Effector memory CD4-positive, alpha-beta T cell (primary cell): ENCODE measurements at places on chromosomes 2 and 18.

GRCh38 chr2:20224164-20224715, 690 bp downstream of the SDC1 start:
- no peak for DNase-seq

DNA sequence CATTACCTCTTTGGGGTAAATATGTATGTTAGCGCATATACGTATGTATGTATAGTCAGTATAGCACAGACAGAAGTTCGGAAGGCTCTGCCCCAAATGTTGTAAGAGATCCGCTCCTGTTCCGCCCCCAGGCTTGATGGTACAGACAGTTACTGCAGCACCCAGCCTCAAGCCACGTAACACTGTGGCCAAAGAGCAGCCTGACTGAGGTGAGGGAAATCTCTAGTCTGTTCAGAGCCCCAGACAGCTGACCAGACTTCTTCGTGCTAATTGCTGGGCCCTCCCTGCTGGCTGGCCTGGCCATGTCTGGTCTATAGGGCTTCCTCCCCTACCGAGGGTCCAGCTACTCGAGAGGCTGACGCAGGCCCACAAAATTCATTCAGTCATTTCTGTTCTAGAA, 7.8 kb downstream of the CRACDL start:
- DNase-seq = no peak

GRCh38 chr2:145930318-145930717, 1410.4 kb upstream of the ZEB2 start:
- no peak for DNase-seq

DNA sequence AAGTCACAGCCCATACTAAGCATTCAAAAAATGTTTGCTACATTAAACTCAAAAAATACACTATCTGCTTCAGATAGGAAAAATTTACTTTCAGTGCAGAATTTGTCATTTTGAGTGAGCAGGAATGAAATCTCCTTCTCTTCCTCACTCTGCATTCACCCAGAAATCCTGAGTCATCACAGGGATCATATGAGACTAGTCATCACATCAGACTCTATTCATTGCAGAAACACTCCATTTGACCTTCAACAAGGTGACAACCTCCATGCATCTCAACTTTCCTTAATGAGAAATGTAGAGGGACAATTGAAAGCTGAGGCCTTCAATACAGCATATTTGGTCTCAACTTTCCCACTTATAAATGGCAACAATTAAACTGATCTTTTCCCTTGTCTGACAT, 130.4 kb upstream of the CYP26B1 start:
- DNase-seq = no peak

DNA sequence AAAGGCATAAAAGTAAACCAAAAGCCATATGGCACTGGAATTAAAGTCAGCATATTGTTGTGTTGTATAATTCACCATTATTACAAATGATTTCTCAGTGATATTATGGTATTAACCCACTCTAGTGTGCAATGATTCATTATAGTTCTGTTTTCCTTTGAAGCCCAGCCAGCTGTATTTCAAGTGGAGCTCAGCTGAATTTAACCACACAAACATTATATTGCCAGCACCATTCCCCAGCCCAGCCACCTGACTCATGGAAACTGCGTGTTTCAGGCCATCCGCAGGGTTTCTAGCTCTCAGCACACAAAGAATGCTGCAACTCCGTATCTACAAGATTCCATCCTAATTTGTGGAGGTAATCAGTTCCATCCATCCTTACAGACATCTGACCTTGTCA, 166.8 kb upstream of the CHAC2 start:
- no peak for DNase-seq

DNA sequence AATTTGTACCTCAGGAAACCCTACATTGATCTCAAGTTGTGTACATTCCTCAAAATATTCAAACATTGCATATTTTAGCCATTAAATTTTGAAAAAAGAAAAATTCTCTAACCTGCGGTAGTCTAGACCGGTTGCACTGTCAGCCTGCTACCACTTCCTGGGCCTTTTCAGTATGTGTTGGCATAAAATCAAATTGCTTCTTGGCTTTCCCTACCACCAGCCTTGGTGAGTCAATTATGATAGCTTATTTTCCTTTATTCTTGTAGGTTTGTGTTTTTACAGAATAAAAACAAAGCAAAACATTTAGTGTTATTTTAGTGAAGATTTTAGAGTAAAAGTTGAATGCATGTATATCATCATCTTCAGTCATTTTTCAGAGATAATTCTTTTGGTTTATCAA, 61.2 kb downstream of the FAM171B start:
- no peak for DNase-seq

DNA sequence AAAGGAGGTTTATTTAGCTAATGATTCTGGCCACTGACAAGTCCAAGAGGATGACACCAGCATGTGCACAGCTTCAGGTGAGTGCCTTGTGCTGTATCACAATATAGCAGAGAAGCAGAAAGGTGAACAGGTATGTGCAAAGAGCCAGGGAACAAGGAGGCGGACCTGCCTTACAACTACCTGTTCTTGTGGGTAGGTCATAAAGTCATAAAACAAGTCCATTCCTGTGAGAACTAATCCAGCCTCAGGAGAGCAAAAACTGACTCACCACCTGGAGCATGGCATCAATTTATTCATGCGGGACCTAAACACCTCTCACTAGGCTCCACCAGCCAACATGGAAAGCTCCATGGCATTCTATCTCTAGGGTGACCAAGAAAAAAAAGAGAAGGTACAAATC, 234.2 kb downstream of the ASXL3 start:
- no peak for DNase-seq

- DNase-seq = no peak
These were observed 14.7 kb downstream of the ERLEC1 start for GRCh38 chr2:53801547-53801946.

- no peak for DNase-seq
These were observed 33.2 kb upstream of the GALNT3 start for GRCh38 chr2:165827016-165827920.

DNA sequence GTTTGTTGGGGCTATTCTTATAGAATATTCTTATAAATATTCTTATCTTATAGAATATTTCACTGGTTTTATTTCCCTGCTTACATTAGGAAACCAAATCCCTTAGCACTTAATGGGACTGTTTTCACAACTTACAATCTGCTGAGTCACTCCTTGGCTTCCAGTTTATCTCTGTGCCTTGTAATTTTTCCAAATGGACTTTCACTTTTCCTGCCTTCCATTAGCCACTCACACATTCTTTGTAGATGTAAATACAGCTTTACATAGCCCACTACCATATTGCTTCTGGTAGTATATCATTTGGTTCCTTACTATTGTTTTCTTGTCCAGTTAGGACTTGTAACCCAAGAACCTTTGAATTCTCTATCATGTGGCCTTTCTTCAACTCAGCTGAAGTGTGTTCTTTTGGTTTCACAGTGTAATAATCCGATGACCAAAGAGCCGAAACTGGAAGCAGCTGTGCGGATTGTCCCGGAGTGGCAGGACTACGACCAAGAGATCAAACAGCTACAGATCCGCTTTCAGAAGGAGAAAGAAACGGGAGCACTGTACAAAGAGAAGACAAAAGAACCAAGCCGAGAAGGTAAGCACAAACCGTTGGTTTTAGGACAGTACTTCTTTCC, 96.1 kb downstream of the UGGT1 start:
- no peak for DNase-seq

DNA sequence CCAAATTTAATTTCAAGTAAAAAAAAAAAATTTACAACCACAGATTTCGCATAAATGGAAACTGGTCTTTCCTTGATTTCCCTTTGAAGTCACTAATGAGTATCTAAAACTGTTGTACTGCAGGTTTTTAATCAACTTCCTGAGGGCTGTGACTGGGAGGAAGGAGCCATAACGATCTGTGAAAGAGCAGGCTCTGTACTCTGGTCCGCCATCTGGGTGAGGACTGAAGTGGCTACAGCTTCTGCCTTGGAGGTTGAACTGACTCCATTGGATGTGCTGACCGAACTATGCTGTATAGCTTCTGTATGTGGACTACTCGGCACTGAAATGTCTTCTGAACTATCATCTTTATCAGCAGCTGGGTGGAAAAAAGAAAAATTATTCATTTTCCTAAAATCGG, 69.3 kb upstream of the CHN1 start:
- DNase-seq = no peak

DNA sequence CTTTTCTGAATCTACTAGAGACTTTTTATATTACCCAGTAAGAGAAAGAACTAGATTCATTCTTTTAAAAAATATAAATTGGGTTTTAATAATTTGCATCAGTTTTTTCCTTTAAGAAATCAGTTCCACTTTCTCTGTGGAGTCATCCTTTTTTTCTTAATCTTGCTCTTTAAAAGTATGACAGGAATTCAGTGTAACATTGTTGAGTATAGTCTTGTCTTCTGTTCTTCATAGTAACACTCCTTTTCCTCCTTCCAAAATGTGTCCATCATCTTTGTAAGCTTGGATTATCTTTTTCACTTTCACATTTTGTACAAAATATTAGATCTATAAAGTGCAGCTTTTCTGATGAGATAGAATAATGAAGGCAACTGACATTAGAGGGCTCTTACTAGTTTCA, 135.4 kb downstream of the HAUS1 start:
- no peak for DNase-seq

- DNase-seq = no peak
These were observed 88.0 kb downstream of the SS18 start for GRCh38 chr18:26002375-26002910.

- peak; percentile 73 for DNase-seq
These were observed 115.0 kb downstream of the SPTBN1 start for GRCh38 chr2:54570925-54571694.

DNA sequence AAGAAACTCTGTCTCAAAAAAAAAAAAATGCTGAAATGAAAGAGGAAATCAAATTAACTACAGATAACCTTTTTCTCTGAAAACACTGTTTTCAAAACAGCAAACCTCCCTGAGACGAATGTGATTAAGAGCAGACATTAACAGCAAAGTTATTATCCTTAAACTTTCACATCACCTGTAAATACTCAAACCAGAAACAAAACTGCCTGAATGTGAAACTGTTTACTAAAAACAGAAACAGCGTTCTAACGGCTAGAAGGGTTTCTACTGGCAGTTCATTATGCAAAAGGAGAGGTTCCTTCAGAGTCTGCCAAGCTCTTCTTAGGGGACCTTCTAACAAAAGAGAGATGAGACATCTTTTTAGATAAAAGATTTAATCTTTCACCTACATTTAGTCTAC, 45.9 kb downstream of the PNO1 start:
- no peak for DNase-seq

- DNase-seq = no peak
These were observed 86.2 kb upstream of the HS6ST1 start for GRCh38 chr2:128404709-128405466.

DNA sequence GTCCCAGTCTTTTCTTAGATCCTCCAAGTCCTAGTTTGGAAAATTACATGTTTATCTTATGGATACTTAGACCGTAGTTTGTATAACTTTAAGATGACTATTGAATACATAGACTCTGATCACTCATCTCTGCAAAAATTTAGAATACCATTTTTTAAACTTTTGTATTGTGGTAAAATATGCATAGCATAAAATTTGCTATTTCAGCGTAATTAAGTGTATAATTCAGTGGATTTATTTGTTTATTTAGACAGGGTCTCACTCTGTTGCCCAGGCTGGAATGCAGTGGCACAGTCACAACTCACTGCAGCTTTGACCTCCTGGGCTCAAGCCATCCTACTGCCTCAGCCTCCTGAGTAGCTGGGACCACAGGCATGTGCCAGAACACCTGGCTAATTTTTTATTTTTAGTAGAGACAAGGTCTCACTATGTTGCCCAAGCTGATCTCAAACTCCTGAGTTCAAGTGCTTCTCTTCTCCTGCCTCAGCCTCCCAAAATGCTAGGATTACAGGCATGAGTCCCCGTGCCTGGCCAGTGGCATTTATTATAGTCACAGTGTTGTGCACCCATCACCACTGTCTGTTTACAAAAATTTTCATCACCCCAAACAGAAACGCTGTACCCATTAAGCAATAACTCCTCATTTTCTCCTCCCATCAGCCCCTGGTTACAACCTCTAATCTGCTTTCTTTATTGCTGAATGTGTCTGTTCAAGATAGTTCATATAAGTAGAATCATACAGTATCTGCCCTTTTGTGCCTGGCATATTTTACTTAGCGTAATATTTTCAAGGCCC, 90.0 kb downstream of the MAP3K20 start:
- no peak for DNase-seq

DNA sequence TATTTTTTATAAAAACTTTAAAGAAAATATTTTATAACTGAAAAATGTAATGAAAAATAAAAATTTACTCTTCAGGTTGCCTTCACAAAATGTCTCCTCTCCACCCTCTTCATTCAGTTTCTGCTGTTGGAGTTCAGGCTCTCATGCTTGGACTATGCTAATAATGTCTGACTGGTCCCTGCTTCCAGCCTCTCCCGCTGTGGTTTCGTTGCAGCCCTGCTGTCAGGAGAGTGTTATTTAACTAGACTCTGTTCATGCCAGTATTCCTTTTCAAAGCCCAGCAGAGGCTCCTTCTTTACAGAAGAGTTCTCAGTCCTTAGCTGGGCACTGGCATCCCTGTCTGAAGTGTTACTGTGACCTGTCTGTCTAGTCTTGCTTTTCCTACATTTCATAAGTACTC, 40.4 kb downstream of the CLIP4 start:
- no peak for DNase-seq

- DNase-seq = no peak
These were observed 11.2 kb downstream of the BIN1 start for GRCh38 chr2:127095784-127096183.

GRCh38 chr2:159144776-159145614, 141.5 kb downstream of the WDSUB1 start:
- no peak for DNase-seq

DNA sequence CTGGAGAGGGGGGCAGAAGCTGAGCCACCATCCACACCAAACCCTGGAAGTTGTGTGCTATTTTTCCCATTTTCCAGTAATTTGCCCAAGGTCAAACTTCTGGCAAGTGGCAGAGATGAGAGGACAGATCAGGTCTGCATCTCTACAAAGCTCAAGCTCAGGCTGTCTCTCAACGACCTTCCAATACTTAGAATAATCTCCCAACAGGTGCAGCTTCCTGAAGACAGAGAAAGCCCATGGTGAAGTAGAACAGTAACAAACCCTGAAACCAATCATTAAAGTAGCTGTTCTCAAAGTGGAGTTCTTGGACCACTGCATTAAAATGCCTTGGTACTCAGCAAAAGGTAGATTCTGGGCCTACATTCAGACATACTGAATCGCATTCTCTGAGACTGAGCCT, 37.6 kb downstream of the TMEM131 start:
- DNase-seq = no peak

DNA sequence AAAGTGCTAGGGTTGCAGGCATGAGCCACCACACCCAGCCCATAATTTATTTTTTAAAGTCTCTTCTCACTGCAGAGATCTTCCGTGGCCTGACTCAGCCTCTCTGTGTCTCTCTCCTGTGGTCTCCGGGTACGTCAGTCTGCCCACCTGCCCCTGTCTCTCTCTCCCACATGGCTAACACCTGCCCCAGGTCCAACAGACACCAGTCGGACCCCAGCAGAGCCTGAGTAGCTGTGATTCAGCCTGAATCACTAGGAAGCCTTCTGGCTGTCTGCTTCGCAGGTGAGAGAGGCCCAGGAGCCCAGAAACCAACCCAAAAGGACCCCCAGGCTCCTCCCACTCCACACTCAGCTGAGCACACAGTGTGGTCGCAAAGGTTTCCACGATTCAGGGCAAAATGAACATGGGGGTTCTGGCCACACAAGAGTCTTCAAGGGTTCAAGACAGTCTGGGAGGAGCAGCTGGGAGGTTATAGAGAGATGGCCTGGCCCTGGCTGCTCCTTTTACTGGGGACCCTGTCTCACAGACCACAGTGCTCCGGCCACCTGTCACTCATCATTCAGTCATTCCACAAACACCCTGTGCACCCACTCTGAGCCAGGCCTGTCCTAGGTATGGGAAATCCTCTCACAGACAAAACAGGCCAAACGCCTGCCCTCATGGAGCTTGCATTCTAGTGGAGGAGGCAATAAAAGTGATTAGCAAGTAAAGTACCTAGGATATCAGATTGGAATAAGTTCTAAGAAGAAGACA, 8.6 kb downstream of the RUFY4 start:
- DNase-seq = no peak
